Frontal cortex (tissue), 4 donors: ENCODE measurements at places on chromosomes 16 and 17. TPM values are rescaled to one million over a fixed set of nuclear protein-coding genes. Genes with fewer than 3 reads are reported as not detected.

GRCh38 chr17:55398689-55399088 lies 22.9 kb downstream of the MMD start:
- no peak for DNase-seq

DNA sequence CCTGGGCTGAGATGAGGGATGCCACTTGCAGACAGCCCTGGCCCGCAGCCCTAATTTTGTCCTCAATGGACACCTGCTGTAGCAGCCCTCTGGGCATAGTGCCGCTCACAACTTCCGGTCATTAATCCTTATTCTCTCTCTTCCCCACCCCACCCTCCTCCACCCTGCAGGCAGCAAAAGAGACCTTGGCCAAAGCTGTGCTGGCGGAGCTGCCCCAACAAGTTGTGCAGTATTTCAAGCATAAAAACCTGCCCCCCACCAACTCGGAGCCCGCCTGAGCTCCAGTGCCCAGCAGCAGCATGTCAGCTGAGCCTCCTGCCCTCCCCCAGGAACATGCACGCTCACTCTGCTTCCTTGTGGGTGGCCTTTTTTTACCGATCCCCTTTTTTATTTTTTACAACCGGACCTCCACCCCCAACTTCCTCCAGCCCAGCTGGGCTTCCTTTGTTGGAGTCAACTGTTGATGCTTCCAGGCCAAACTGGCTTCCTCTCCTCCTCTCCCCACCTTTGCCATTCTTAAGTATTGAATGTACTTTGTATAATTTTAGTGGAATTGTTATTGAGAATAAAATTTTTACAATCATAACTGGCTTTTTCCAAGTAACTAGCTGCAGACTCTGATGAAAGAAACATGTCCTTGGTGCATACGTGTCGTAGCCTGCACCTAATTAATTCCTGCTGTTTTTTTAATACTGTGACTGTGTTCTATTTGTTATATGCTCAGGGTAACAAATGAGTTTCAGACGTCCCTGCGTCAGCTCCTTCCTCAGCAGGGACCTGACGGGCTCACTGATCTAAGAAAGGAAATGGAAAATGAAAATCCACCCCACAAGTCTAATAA lies 38.2 kb downstream of the PSME3IP1 start:
- no peak for DNase-seq

DNA sequence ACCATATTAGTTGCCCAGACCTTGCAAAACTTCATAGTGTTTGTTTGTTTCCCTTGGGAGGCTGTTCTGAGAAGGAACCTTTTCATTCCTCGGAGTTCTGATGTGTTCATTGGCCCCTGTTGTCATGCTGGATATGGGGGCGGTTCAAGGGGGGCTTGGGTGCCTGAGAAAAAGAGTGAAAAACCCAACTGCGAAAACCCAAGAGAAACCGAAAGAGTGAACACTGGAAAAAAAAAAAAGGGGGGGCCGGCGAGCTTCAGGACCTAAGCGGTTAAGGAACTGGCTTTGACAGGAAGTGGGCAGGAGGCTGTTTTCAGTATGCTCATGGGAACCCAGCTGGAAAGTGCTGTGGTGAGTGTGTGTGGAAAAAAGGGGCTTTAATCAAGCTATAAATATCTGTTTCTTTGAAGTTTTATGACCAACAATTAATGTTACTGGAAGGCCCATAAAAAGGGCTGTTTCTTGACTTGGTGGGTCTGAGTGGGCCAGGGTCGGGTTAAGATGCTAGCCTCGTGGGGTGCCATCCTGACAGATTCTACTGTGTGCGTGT lies 510.7 kb downstream of the MAF start:
- DNase-seq: no peak

DNA sequence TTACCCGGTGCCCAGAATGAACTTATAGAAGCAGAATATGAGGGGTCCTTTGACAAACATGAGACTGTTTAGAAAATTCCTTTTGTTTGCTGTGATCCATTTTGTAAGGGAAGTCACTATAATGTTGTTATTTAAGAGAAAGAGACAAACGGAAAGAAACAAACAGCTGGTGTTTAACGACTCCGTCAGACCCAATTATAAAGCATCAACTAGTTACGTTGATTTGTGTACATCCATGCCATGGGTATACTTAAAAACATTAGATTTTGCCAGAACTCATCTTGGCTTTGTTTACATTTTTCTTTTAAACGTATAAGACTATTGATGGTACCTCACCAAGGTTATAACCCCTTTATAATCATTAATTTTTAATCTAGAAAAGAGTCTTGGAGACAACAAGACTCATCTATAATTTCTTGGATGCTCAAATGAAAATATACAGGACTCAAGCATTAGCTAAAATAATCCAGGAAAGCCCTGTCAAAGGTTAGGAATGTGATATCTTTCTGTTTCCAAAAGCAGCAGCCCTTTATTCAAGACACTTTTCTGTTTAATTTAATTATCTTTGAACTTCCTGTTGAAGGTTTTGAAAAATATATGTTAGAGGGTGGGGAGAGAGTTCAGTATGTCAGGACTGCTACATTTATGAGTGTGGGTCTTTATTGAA lies 331.7 kb downstream of the WWOX start:
- DNase-seq: no peak

- DNase-seq: peak; percentile 67
These were observed 14.4 kb upstream of the CBX8 start for GRCh38 chr17:79811011-79811867.

DNA sequence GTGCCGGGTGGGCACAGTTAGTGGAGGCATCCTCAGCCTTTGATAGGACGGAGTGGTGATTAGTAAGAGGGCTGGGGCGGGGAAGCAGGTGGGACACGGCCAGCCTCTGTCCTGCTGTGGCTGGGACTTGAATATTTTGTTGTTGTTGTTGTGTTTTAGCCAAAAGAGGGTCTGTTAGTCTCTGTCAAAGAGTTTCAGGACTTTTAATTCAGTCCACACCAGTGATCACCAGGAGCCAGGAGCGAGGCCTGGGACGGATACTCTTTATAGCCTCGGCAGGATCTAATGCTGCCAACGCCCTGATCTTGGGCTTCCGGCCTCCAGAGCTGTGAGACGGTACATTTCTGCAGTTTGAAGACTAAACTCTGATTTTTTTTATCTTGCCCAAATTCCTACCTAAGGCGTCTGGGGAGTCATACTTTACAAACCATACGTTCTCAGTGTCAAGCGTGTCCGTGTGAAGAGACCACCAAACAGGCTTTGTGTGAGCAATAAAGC lies 2.9 kb upstream of the RNF213 start:
- no peak for DNase-seq

DNA sequence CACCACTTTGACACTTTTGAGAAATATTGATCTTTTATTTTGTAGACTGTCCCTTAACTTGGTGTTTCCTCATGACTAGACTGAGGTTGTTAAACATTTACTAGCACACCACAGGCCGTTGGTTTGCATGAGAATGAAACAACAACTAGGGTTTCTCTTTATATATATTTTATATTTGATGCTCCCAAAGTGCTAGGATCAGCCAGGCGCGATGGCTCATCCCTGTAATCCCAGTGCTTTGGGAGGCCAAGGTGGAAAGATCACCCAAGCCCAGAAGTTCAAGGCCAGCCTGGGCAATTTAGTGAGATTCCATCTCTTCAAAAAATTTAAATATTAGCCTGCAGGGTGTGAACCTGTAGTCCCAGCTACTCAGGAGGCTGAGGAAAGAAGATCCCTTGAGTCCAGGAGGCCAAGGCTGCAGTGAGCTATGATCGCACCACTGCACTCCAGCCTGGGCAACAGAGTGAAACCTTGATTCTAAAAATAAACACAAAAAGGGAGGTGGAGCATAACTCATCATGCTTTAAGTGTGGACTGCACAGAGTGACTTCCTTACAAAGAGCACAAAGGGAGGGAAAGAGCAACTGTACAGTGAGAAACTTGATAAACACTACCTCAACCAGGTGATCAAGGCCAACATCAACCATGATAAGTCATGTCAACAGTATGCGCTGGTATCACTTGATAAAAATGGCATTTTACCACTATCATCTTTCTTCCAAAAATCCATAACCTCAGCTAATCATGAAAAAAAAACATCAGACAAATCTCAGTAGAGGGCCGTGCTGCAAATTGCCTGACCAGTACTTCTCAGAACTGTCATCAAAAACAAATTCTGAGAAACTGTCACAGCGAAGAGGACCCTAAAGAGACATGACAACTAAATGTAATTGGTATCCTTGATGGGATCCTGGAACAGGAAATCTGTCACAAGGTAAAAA lies 72.8 kb upstream of the ATF7IP2 start:
- DNase-seq: no peak

DNA sequence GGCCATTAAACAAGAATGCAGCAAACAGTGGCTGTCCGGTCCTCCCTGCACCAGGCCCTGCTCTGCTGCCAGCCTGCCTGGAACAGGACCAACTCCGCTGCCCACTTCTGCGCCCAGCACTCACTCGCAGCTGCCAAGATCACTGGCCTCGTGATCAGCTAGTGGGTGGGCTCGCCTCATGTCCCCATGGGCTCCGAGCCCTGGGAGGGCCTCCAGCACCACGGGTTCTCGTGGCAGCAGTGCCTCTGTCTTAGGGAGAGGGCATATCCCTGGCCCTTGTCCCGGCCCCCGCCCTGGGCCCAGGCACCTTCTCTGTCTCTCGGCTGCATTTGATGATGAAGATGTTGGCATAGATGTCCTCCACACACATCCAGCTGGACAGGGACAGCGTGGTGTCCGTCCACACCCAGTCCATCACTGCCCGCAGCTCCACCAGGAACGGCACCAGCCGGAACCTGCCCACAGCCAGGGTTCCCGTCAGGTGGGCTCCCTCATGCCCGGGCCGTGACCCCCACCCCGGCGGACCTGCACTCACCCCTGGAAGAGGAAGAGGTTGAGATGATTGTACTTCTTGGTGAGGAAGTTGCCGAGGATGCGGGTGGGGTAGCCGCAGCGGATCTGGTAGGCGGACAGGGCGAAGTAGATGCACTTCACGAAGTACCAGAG lies 13.1 kb downstream of the CTU2 start:
- peak; percentile 85 for DNase-seq

DNA sequence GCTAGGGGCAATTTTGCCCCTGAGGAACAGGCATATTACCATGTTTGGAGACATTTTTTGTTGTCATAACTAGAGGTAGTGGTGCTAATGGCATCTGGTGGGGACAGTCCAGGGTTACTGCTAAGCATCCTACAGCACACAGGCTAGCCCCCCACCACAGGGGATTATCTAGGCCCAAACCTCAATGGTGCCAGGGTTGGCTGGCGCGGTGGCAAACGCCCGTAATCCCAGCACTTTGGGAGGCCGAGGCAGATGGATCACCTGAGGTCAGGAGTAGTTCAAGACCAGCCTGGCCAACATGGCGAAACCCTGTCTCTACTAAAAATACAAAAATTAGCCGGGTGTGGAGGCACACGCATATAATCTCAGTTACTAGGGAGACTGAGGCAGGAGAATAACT lies 15.2 kb downstream of the C1QTNF1 start:
- no peak for DNase-seq

- DNase-seq: no peak
These were observed 14.2 kb upstream of the SLC52A1 start for GRCh38 chr17:5049314-5049841.

- DNase-seq: no peak
These were observed 15.9 kb downstream of the ANKRD40 start for GRCh38 chr17:50691550-50692447.

UBALD2 gene
- 3.3 TPM for total RNA-seq

DNA sequence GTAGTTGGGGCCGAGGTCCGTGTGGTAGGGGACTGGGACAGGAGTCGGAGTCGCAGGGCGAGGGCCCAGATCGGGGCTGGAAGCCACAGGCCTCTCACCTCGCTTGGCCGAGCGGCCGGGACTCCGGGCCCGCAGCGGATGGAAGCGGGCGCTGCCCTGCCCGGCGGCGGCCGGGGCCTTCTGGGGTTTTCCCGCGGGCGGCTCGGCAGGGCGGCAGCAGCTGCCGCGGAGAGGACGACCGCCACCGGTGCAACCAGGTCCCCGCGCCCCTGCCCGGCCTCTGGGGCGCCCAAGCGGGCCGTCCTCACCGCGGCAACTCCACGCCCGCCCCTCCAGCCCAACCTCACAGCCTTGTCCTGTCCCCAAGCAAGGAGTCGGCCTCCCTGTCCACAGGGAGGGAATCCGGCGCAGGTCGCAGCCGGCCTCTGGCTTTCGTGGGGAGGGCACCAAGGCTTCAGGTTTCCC lies 15.6 kb upstream of the UTP6 start:
- DNase-seq: no peak

DNA sequence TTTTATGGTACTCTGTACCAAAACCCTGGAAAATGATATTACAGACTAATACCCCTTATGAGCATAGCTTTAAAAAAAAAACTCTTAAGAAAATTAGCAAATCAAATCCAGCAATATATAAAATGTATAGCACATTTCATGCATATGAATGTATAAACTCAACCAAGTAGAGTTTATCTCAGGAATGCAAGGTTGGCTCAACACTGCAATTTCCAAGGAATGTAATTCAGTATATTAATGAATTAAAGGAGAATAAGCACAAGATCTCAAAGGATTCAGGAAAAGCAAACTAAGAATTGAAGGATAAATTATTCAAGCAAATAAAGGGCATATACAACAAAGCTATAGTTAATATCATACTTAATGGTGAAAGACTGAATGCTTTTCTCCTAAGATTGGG lies 61.9 kb upstream of the RPL38 start:
- no peak for DNase-seq

GRCh38 chr16:14199624-14200023 lies 128.5 kb downstream of the MRTFB start:
- no peak for DNase-seq

- no peak for DNase-seq
These were observed 79.2 kb downstream of the MRM3 start for GRCh38 chr17:861364-861763.

GRCh38 chr17:73815474-73815873 lies 171.2 kb upstream of the SDK2 start:
- no peak for DNase-seq

GRCh38 chr17:73318836-73319235 lies 7.0 kb upstream of the CDC42EP4 start:
- no peak for DNase-seq

DNA sequence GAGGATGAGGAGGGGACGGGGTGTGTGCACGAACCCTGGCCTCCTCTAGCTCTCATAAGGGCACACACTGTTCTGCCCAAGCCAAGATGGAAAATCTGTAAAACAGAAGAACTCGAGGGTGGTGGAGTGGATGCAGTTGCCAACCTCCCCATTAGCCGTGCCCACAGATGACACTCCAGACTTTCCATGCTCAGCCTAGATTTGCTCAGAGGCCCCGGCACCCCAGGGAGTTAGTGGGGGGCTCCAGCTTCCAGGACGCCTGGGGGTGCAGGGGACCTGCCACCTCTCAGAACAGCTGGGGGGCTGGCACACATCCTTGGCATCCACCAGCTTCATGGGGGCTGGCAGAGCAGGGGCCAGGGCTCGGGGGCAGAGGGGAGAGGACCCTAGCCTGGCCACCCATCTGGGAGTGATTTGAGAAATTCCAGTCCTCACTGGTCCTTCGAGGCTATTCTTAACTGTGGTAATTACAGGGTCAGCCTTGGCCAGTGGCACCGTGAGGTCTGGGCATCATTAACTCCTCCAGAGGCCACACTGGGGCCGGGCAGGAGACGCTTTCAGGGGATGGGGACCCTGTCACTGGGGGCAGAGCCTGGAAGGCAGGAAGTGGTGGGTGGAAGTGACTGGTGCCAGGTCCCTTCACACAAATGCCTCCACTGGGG lies 14.3 kb downstream of the VASN start:
- DNase-seq: no peak

KRTAP4-5 gene
- not detected for total RNA-seq
